Endodermal cell (in vitro differentiated cells): ENCODE measurements at places on chromosomes 4 and X. TPM values are rescaled to one million over a fixed set of nuclear protein-coding genes. Genes with fewer than 3 reads are reported as not detected.

DNA sequence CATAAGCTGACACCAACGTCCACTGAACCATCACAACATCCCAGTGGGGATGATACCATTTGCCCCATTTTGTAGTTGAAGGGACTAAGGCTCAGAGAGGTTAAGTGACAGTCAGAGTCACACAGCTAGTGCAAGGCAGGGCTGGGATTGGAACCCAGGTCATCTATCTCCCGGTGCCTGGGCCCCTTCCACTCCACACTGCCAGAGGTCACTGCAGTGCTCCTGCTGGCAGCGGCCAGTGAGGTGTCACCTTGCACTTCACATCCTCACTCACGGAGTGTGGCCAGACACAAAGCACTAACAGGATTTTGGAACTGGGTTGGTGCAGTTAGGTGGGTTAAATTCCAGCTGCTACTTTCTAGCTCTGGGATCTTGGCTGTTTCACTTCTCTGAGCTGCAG lies 118.7 kb downstream of the ENPP6 start:
- no peak for DNase-seq

- no peak for DNase-seq
These were observed 12.5 kb downstream of the LDOC1 start for GRCh38 chrX:141164406-141164805.

DNA sequence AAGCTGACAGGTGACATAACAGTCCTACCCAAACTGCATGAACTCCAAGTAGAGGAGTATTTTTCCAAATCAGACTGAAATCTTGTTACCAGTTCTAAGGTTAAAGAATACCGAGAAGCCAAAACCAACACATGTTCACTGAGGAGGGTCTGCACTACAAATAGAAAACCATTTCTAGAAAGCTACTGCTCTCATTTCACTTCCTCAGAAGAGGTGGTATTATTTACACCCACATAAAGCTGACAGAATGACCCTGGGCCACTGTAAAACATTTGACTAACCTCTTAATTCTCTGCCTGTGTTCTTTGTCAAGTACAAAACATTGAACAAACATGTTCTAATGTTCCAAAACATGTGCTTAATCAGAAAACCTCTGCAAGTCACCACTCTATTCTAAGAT lies 95.8 kb downstream of the IQCM start:
- no peak for DNase-seq

- DNase-seq = no peak
These were observed 60.5 kb downstream of the NDNF start for GRCh38 chr4:121011780-121012340.

DNA sequence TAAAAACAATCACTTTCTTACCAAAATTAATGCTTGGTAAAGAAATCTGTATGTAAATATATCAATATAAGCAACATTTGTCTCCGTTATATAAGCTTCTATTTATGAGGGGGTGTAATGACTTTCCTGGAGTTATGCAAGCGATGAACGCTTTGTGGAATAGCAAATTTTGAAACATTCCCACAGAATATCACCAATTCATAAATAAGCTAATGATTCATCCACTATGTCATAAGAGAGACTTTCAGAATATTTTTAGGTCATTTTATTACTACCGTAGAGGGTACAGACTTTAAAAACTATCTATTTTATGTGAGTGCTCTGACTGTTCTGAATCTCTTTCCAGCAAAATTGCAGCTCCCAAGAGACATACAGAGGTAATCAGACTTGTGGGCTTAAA lies 179.5 kb upstream of the FTHL17 start:
- DNase-seq = no peak

DNA sequence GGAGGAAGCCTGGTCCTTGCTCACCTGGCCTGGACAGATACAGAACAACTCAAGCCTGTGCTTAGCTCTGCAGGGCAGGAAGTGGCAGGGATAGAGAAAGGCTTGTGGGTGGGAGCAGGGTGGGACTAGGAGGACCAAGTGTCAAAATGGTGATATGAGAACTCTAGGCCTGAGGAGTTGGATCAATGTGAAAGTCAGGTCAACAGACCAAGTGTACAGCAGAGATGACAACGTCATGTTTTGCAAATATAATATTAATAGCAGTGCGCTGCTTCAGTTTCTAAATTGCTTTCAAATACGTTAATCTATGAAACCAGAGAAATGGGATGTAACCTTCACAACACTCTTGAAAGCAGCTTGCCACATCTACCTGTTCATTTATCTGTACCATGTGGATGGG lies 114.2 kb upstream of the MAP3K15 start:
- no peak for DNase-seq

GRCh38 chr4:113008716-113009115 lies 40.7 kb upstream of the ANK2 start:
- DNase-seq = no peak

- DNase-seq = no peak
These were observed 188.4 kb upstream of the MBNL3 start for GRCh38 chrX:132677233-132677716.

- DNase-seq = no peak
These were observed 54.9 kb downstream of the SLC9A7 start for GRCh38 chrX:46703980-46704379.

- no peak for DNase-seq
These were observed 654 bp upstream of the STS start for GRCh38 chrX:7146703-7147412.

DNA sequence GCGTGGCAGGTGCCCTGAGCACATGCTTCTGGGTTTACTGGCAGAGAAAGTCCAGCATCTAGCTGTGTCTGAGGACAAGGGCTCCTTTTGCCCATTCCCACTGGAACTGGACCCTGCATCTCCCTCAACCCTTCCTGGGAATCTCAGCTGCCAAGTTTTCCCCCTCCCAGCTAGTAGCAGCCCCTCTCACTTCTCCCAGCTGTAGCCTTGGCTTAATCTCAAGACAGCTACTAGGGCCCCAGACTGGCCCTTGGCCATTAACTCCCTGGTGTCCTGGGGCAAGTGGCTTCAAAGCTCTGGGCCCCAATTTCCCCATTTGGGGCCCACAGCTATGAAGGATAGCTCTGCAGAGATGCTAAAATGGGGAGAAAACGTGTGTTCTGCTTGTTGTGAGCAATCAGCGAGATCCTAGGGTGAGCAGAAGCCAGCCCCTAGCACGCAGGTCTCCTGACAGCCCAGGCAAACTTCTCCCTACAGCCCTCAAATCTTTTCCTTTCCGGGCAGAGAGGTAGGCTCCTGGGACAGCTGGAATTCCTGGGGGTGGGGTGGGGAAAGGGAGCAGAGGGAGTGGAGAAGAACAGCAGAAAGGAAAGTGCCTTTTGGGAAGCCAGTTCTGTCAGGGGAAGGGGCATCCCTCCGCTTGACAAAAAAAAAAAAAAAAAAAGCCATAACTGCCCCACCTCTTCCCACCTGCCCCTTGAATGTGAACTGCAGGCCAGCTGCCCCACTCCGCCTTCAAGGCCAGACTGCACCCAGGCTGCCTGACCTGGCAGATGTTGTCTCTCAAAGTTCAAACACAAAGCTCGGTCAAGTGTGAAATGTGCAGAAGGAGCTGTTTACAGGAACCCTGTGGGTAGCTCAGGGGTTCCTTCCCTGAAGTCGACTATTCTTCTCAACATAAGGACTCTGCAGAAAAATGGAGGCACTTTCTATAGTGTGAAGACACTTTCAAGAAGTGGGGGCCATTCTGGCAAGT lies 16.6 kb downstream of the FGD1 start:
- DNase-seq = peak; percentile 83

DNA sequence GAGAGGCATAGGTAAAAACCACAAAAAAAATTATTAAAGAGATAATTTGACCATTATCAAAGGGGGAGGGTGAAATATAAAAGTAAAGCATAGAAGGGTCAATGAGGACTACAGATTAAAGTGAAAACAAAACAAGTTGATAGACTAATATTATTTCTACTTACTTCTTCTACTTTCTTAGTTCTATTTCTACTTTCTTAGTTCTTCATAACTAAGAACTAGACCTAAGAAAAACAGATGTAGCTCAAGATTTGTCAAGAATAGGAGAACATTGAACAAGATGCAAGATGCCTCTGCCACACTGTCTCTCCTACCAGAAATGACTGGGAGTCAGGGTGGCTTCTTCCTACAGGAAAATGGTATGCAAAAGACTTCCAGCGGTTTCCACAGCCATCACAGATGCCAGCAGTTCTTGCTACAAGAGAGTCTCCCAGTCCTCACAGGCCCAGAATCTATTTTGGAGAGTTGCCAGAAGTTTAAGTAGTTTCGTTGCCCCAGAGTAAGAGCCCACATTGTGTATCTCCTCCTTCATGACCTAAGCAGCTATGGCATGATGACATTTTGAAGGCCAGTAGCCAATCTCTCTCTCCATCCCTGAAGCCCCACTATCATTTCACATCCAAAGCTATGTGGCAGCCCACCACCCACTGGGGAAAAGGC lies 42.9 kb upstream of the DDX60 start:
- DNase-seq = no peak

DNA sequence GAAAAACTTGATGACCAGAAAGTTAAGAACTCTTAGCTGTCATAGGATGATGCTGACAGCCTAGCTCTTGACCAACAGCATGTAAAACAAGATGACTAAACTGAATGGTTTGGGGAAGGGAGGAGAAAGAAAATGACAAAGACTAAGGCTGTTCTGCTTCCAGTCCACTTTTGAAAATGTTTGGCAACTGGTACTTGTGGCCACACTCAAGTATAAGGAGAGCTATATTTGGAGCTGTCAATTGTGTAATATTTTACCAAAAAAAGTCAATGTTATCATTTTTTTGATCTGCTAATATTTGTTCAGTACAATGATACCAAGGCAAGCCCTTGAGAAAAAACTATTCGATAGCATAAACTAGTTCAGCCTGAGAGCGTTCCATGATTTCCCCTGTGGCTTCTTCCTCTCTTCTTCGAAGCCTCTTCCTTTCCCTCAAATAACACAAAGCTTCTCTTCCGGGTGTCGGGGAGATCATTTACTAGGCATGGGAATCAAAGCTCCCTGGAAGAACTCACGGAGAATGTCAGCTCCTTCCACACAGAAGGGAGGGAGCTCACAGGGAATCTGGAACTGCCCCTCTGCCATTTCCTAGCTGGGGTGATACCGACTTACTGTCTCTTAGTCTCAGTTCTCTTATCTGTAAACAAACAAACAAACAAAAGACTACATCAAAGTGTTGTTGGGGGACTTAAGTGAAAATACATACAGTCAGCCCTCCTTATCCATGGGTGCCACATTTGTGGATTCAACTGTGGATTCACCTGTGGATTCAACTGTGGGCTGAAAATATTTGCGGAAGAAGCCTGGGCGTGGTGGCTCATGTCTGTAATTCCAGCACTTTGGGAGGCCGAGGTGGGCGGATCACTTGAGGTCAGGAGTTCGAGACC lies 82.6 kb downstream of the SCD5 start:
- peak; percentile 87 for DNase-seq

GRCh38 chr4:15375667-15376066 lies 52.2 kb upstream of the C1QTNF7 start:
- DNase-seq = no peak

DNA sequence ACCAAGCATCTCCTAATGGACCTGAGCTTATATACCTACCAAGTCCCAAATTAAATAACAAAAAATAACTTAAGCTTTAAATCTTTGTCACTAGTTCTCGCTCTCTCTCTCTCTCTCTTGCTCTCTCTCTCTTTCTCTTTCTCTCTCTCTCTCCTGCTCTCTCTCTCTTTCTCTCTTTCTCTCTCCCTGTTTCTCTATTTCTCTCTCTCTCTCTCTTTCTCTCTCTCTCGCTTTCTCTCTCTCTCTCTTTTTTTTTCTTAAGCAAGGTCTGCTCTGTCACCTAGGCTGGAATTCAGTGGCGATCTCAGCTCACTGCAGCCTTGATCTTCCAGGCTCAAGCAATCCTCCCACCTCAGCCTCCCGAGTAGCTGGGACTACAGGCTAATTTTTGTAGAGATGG lies 266.6 kb downstream of the BANK1 start:
- DNase-seq = no peak

GRCh38 chr4:1195109-1195671 lies 22.8 kb upstream of the SPON2 start:
- peak; percentile 35 for DNase-seq

DNA sequence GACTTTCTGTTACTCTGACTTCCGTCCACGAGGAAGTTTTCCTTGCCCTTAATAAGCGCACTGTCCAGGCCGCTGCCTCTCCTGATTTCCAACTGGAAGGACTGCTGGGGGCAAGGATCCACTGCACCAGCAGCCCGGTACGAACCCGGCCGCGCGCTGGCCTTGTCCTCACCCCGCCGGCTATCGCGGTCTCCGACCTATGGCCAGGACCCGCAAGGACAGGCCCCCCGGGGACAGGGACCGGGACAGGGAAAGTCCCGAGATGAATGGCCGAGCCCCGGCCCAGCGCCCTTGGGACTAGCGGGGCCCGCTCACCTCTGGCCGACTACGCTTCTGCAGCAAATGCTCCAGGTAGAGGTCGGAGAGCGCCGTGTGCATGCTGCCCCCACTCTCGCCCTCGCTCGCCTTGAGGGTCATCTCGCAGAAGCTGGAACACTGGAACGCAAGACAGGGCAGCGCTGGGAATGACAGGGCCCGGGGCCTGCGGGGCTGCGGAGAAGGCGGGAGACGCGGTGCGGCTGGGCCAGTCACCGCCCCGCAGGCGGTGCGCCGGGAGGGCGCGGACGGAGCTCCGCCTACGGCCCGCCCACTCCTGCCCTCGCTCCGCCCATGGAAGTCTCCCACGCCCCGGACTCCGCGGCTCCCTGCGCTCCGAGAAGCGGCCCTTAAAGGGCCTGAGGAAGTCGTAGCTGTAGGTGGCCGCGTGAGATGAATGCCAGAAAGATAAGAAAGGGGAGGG lies at the start of gene MPP1:
TSS of gene MPP1 (minus strand) at position 529 of the 739 bp plus-strand sequence. CDS start at position 417, 112 bp downstream.
- peak; percentile 87 for DNase-seq

DNA sequence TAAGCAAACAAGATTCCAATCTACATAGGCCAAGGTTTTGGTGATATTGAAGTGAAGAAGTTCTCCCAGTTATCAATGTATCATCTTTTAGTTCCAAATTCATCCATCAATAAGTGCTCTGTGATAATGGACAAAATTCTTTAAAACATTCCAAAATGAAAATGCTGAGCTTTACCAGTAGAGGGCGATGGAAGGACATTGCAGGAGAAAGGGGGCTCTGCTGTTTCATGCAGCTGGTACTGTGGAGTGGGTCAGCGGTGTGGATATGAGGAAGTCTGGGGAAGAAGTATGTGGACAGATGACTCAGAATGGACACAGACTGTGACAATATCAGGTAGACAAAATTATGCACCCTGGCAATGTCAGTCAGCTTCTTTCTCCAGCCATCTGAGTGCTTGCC lies 46.6 kb upstream of the HS6ST2 start:
- DNase-seq = peak; percentile 49

Gene EXOC1L
- not detected in 3 replicates for total RNA-seq

Gene CRLF2
- total RNA-seq = 0.14 TPM in 1 of 2 replicates, not detected in the other

Gene RIPPLY1
- not detected in 2 replicates for total RNA-seq

Gene AKAP14
- total RNA-seq = 0.29 and 0.79 TPM in 2 replicates

Gene RNF150
- total RNA-seq = 10.4 to 38.4 TPM (median 10.8 TPM) in 3 replicates

Gene SPP1
- total RNA-seq = 0.31 to 1.4 TPM (median 0.76 TPM) in 3 replicates

Gene MAGEC1
- total RNA-seq = not detected in 2 replicates

Gene APELA
- total RNA-seq = 21.5 and 24.2 TPM in 2 replicates

Gene EREG
- total RNA-seq = 0.11 TPM in 1 of 2 replicates, not detected in the other
